ENCODE measurements at places on chromosomes 1 and 21. TPM values are rescaled to one million over a fixed set of nuclear protein-coding genes. Genes with fewer than 3 reads are reported as not detected.

- DNase-seq = no peak
These were observed 307.5 kb downstream of the ZP4 start for GRCh38 chr1:237583270-237583669.

GRCh38 chr1:119007339-119007669, 19.2 kb upstream of the TBX15 start:
- DNase-seq = no peak

DNA sequence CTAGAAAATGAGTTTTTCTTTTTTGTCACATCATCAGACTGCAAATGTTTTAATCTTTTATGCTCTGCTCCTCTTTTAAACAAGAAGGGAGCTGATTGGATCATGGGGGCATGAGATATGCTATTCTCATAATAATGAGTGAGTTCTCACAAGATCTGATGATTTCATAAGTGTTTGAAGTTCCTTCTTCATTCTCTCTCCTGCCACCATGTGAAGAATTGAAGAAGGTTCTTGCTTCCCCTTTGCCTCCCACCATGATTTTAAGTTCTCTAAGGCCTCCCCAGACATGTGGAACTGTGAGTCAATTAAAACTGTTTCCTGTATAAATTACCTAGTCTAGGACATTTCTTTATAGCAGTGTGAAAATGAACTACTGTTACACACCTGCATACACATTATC, 218.2 kb downstream of the NRIP1 start:
- no peak for DNase-seq

- no peak for DNase-seq
These were observed 33.8 kb downstream of the PRSS38 start for GRCh38 chr1:227849251-227849650.

DNA sequence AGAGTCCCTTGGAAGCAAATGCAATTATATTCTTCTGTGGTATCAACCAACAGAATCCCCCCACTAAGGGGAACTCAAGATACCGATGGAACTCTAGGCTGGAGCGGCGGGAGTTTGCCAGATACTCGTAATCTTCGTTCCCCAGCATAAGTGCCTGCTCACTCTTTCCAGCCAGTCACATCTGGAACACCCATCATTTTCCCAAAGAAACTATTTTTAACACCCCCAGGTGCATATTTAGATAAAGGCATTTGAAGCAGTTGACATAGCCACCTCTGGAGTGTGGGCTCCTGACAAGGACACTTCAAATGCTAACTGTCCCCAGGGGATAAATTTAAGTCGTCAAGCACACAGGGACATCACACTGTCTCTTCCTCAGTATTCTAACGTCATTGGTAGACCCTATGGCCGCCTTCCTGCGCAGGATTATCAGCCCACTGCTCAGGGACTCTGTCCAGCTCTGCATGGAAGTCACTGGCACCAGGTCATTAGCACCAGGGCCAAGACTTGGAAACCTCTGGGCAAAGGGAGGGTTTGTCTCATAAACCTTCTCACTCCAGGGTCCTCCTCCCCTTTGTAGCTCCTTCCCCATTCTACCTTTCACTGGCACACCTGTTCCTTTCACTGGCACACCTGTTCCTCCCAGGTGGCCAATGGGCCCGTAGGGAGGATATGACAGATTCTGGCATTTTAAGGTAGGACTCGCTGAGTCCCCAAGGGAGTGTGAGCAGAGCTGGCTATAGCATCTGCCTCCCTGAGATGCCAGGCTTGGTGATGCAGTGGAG, 48.8 kb downstream of the H3-3A start:
- peak; percentile 43 for DNase-seq

DNA sequence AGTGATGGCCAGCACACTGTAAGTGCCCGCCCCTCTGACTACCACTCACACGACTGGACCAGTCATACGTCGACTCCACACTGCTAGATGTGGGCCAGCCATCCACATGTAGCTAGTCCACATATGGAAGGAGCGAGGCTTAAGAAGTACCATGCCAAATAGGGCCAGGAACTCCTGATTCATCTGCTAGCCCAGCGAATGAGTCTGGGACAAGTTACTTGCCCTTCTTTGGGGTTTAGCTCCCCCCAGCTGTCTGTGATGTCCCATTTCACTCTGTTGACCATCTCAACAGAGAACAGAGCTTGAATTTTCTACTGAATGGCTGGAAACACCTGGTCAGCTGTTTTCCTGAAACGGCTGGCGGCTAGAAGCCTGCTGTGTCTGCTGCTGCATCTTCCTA, 5.8 kb downstream of the CSRP1 start:
- no peak for DNase-seq

GRCh38 chr1:151391079-151391563, 8.3 kb upstream of the PSMB4 start:
- DNase-seq = no peak

- no peak for DNase-seq
These were observed 65.7 kb upstream of the NEK2 start for GRCh38 chr1:211741116-211741515.

FNDC10 gene
- total RNA-seq = 2.0 TPM

DNA sequence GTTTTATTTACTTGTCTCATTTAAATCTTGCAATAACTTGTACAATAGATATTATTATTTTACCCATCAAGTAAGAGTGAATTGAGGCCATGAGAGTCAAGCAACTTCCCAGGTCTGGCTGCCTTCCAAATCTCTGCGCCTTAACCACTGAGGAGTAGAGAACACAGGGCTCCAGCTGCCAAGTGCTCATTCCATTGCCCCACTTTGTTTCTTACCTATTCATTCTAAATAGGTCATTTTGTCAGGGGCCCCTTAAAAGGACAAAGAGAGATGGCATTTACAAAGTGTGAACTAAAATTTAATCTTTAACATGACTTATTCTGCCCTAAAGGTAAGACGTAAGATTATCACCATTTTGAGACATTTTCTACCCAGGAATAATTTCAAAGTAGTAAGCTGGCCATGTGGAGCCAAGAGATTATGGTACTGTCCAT, 3.5 kb downstream of the PPP1R15B start:
- peak; percentile 82 for DNase-seq

RIPPLY3 gene
- total RNA-seq = not detected

DNA sequence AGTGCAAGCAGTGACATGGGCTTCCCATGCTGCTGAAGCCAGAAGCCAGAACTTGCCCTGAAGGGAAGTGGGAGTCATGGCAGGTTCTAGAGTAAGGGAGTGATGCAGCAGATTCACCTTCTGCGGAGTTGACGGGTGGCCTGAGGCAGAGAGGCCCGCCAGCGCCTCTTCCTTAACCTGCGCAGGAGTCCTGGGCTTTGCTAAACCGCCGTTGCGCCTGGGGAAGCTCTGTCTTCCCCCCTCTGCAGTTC, 67.3 kb downstream of the OBSCN start:
- DNase-seq = no peak

DNA sequence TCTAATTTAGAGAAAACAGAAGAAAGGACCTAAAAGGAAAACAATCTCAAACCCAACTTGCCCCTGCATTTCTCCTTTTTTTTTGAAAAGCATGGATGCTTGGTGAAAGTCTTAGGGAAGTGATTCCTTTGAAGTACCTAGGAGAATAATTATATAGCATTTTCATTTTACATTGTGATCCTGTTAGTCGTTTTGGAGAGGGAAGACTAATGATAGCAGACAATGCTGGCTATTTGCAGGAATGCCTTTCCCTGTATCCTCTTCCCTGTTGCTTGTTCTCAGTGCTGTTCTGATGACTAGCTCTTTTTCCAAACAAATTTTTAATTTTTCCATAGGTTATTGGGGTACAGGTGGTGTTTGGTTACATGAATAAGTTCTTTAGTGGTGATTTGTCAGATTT, 53.9 kb downstream of the LAMC1 start:
- no peak for DNase-seq

DNA sequence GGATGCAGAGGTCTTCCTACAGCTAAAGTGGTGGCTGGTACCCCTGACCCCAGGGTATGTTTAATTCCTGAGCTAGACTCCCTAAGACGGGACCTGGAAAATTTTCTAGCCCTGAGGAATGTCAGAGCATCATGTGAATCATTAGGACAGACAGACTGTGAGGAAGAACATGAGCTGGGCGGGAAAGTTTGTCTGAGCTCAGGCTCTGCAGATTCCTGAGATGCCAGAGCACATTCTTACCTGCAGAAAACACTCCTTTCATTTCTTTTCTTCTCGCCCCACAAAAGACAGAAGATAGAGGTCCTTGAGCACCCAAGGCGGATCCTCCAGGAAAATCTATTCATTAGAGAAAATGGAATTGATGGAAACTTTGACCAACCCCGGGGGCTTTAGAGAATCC, 6.5 kb downstream of the CAPN2 start:
- no peak for DNase-seq

NBPF3 gene
- 3.5 TPM for total RNA-seq

- DNase-seq = no peak
These were observed 108.7 kb upstream of the KCNJ15 start for GRCh38 chr21:38148046-38148445.

DNA sequence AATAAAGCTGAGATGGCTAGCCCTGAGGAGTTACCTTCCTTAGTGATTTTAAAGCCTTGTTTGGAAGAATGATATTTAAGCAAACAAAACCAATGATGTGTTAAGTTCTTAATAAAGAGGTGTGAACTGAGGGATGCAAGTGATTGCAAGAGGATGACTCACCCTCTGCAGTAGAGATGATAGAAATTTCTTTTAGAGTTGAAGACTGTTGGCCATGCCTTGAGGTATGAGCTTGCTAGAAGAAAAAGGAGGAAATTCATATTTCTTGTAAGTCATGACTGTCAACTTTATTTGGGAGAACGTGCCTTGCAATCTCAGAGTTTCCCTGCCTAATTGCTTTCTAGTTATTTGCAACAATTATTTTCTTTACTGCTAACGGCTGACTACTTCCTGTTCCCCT, 94.7 kb downstream of the PLA2G4A start:
- no peak for DNase-seq

DNA sequence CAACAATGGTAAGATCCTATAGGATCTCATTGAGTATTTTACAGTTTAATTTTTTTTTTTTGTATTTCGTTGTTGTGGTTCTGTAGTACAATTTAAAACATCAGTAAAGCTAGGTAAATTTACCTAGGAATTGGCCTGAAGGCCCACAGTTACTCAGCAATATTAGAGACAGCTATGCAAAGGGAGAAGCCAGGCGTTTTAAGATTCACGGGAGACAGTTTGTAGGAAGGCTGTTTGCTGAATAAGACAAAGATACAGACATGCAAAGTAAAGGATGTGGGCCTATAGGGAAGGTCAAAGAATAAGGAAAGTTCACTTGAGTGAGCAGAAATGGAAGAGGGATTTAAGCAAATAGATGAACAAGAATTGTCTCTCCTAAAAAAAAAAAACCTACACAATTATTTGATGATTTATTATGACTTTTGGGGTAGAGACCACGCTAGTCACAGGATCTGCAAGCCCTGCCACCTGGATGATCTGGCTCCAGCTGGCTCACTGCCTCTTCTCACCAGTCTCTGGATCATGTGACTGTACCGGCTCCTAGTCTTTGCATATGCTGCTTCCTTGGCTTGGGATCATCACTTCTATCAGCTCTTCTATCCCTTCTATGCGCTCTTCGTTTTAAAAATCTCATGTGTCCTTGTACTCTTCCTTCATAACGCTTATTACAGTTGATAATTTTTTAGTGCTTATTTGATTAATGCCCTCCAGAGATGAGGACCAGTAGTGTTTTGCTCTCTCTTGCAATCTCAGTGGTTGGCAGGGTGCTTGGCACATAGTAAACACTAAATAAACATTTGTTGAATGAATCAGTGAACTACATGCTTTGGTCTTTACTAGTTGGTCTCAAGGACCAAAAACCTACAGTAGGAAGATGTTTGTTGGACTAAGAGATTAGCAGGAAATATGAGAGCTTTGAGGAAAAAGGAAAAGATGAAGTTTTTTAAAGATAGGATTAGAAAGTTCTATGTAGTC, 14.1 kb downstream of the DYRK1A start:
- no peak for DNase-seq

DNA sequence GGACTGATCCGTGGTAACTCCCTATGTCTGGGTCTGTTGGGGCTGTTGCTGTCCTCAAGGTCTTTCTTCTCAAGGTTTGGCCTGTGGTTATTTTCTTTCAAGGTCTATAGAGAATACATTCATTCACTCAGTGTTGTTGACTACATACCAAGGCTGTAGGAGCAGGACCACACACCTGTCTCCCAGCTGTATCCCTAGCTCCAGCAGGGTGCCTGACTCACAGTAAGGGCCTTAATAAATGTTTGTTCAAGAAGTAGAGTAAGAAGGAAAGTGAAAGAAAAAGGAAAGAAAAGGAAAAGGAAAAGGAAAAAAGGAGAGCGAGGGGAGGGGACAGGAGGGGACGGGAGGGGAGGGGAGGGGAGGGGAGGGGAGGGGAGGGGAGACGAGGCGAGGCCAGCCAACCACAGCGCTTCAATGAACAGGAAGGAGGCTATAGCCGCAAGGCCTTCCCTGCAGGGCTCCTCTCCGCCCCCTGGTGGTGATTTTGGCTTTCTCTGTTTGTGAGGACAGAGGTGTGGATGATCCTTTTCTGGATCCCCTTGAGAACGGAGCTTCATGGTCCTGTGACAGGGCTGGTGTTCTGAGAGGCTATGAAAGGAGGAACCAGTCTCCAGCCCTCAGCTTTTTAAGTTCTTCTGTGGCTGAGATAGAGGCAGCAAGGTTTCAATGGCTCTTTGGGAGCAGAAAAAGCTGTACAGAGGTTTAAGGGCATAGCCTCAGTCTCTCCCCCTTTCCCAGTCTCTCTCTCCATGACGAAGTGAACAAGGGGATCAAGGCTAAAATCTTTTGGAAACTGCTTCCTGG, 30.6 kb upstream of the LCE5A start:
- DNase-seq = no peak

DNA sequence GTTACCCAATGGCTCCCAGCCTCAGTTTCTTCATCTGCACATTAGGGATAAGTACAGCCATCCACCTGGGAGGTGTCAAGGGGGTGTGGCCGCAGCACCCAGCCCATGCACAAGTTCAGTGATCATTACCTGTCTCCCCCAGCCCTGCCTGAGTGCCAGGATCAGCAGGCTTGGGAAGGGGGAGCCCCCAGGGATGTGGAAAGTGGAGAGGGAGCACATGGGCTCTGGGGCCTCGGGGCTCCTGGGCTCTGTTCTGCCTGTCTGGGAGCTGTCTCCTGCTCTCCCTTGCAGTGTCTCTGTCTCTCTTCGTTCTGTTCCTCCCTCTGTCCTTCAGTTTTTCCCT, 10.8 kb upstream of the PADI1 start:
- DNase-seq = no peak

- DNase-seq = no peak
These were observed 236.5 kb downstream of the TTLL7 start for GRCh38 chr1:83762416-83762815.

DNA sequence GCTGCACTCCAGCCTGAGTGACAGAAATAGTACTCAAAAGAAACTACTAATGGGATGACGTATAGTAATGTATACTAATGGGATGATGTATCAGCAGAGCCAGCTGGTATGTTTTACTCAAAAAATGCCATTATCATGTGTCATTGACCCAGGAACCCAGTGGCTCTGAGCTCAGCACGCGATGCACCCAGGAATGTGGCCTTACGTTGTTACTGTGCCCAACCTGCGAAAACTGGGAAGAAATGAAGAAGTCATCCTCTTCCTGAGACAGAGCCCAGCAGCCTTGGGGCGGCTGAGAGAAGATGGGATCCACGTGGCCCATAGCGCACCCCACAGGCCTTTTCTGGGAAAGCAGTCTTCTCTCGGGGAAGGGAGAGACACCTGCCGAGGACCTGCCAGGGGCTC, 8.8 kb downstream of the UBE2J2 start:
- no peak for DNase-seq

- no peak for DNase-seq
These were observed 14.0 kb downstream of the F3 start for GRCh38 chr1:94527447-94528031.

- no peak for DNase-seq
These were observed 193.9 kb upstream of the HMCN1 start for GRCh38 chr1:185540295-185540694.
